ENCODE measurements at places on chromosomes 7 and 10.

DNA sequence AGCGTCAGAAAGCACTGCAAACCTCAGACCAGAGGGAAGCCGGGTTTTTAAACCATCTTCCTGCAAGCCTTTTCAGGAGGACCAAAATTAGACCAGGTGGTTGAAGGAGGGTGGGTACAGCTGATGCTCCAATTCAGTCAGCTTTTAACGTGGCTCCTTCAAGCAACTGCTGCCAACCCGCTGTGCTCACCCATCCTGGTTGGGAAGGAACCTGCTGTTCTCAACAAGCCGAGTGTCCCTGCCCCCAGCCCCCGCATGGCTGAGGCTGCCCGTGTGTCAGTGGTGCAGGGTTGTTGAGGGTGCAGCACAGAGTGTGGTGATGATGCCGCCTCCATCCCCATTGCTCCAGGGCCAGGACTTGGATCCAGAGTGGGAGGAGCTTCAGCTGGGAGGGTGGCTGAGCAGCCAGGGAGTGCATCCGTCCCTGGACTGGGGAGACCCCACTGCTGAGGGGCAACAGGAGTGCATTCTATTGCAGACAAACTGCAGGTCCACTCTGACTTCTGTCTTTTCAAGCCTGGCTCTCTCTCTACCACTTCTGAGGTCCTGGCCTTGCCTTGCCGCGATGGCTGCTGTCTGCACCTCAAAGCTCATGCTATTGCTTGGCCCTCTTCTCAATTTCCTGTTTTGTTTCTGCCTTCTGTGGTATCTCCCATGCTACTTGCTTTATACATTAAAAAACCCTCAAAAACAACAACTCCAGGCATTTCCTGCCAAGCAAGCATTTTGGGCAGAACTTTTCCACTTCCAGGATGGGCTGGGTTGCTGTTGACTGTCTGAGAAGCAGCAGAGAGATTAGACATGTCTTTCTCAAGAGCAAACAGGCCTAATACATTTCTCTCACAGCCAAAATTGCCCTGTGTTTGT is 134.7 kb downstream of the DNAJB6 start:
- DNase-seq, result peak; percentile 23

- peak; percentile 22 for DNase-seq
Observed at GRCh38 chr10:112826018-112826697, 123.9 kb upstream of the TCF7L2 start.

DNA sequence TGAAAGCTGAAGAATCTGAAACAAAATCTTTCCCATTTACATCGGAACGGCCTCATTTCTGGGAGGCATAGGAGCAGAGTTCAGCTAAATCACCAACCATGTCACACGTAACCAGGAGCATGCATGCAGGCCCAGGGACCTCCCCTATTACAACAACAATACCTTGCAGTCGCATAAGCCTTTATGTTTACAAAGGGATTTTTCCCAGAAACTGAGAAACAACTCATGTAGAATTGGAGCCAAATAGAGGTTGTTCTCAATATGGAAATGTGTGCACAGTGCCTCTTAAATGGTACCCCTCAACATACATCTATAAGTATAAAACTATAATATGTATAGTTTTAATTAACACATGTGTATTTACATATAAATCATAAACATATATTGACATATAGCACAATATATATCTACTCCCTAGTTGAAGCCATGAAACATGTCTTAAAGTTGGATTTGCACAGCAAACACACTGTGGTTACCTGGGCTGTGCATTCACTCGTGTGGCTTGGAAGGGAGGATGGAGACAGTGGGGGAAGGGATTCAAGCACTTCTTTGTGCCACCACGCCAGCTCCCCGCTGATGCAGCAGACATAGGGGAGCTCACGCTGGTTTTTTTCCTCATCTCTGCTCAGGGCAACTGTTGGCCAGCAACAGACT is 35.0 kb upstream of the DGKI start:
- DNase-seq, result no peak

DNA sequence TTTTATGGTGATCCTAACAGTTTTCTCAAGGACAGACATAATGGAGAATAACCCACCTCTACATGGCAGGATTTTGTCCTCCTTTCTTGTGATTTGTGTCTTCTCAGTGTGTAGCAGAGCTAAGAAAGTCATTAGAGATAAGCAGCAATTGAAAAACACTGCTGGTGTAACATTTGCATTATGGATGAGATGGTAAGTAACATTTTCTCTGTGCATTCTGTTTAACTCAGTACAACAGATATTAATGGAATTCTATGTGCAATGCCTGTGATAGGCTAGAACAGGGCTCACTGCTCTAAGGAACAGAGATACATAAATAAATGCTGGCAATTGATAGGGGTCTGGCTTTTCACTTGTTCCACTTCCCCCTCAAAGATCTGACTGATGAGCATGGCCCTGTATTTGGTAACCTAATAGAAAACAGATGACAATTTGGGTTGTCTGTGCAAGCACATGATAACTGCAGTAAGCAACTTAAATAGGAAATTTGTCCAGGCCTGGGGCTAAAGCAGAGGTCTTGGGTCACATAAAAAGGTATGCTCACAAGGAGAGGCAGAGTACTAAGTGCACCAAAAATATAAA is 560.3 kb upstream of the POM121L12 start:
- no peak for DNase-seq

GRCh38 chr10:22606164-22606614 is 108.2 kb downstream of the PIP4K2A start:
- no peak for DNase-seq

- no peak for DNase-seq
Observed at GRCh38 chr10:109007514-109007913, 915.8 kb downstream of the XPNPEP1 start.

GRCh38 chr10:15567952-15568351 is 151.8 kb downstream of the ITGA8 start:
- no peak for DNase-seq

DNA sequence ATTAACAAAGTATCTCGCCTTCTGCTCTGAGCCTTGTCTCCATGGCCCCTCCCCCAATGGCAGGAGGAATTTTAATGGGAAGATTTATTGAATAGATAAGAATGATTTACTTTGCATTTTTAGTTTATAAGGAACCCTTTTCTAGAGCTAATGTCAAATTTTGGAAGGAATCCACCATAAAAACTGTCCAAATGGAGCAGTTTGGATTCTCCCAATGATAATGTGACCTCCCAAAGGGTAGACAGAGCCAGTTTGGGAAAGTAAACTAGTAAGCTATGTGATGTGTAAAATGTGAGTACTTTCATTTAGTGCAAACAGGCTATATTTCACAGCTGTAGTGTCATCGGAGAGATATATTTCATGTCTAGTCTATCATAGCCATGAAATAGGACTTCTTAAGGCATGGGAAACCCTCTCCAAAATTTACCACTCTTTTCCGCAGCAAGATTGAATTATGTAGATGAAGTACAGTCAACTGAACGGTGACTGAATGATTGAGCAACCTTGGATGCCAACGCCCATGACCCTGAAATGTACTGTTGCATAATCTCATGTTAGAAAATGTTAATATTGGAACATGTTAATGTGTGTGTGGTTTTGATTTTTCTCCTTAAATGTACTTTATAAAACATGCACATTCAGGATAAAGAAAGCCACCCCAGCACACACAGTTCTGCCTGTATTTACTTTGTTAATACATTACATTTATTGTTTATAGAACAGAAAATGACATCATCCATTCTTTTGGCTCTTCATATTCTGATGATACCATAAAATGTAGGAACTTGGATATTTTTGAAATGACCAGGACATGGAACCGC is 140.6 kb downstream of the NRP1 start:
- DNase-seq, result no peak

DNA sequence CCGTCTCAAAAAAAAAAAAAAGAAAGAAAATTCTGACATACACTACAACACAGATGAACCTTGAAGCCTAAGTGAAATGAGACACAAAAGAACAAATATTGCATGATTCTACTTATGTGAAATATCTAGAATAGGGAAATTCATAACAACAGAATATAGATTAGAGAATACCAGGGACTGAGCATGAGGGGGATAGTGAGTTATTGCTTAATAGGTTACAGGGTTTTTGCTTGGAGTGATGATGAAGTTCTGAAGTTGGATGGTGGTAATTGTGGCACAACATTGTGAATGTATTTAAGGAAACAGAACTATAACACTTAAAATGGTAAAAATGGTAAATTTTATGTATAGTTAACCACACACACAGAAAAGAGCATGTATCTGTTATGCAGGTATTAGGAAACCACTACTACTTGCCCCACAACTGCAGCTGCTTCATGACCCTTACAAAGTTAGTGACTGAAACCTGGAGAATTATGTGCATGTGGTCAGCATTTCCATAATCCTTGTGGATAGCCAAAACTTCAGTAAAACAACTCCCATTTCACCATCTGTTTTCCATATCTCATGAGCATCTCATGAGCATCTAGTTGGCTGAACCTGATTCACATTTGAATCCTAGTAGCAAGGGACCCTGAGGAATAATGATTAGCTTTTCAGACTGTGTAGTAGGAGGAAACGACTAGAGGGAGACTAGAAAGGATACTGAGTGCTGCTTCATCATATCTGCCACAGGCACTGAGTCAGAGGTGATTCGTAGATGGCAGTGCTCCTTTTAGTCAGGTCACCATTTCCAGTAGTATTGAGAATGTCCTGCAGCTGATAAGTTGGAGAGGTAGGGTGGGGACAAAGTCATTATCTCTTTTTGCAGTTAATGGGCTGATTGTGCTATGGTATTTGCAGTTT is 26.3 kb downstream of the SAMD8 start:
- DNase-seq, result no peak

DNA sequence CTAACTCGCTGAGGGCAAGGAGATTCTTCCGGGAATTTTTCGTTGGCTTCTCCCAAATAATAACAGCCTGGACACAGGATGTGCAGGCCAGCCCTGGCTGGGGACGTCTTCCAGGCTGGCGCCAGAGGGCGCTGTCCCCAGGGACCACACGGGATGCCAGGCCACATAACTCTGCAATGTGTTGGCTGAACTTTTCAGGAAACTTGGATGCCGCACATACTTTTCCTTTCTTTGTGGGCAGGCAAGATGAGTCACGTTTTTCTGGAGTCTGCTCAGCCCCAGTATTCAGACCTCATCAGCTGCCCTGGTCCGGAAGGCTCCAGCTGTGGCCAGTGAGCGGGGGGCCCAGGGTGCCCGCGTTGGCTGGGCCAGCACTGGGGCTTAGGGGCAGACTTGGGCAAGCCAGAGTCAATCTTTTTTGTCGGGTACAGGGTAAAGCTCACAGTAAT is 122.7 kb downstream of the PRKAG2 start:
- peak; percentile 80 for DNase-seq

GRCh38 chr7:88522771-88523293 is 216.1 kb upstream of the STEAP4 start:
- DNase-seq, result no peak

DNA sequence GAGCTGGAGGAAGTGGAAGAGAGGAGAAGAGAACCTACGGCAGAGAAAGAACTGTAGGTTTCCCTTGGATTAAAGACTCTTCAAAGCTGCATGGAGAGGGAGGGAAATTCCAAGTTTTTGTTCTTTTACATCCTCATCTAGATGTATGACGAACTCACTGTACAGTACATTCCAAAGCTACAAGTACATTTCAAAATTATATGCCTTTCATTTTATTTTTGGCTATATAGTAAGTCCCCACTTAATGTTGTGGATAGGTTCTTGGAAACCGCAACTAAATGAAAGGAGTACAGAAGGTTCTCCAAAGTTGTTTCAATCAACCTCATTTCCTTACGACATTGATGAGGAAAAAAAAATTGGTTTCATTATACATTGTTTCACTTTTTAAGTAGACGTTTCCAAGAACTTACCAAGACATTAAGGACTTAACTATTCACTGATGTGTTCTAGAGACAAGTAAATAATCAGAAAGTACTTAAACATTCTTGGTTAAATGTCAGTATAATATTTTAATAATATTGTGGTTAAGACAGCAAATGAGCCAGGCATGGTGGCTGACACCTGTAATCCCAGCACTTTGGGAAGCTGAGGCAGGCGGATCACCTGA is 16.1 kb upstream of the JMJD1C start:
- no peak for DNase-seq

DNA sequence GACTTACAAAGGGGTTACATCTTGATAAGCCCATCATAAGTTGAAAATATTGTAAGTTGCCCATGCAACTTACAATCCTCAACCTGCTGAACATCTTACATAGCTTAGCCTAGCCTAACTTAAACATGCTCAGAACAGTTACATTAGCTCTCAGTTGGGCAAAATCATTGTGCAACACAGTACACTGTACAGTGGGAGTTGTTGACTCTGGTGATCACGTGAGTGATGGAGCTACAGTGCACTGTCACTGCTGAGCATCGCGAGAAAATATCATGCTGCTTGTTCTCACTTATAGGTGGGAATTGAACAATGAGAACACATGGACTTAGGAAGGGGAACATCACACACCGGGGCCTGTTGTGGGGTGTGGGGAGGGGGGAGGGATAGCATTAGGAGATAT is 214.9 kb upstream of the ZMIZ1 start:
- no peak for DNase-seq

DNA sequence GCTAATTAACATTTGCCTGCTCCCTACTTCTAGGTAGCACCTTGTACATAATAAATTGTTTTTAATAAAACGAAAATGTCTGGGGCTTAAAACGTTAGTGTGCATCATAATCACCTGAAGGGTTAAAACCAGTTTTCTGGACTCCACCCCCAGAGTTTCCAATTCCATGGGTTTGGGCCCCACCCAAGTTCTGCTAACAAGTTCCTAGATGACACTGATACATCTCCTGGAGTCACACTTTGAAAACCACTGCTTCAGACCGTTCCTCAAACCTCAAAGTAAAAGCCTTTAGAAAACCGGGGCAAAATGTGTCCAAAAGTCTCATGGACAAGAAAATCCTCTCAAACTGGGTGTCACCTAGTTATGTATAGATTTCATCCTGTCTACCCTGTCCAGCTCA is 9.3 kb downstream of the OSBPL3 start:
- no peak for DNase-seq
